ENCODE measurements at places on chromosomes 4 and X. TPM values are rescaled to one million over a fixed set of nuclear protein-coding genes. Genes with fewer than 3 reads are reported as not detected.

Gene PCGF3
- total RNA-seq, result 38.0 TPM

DNA sequence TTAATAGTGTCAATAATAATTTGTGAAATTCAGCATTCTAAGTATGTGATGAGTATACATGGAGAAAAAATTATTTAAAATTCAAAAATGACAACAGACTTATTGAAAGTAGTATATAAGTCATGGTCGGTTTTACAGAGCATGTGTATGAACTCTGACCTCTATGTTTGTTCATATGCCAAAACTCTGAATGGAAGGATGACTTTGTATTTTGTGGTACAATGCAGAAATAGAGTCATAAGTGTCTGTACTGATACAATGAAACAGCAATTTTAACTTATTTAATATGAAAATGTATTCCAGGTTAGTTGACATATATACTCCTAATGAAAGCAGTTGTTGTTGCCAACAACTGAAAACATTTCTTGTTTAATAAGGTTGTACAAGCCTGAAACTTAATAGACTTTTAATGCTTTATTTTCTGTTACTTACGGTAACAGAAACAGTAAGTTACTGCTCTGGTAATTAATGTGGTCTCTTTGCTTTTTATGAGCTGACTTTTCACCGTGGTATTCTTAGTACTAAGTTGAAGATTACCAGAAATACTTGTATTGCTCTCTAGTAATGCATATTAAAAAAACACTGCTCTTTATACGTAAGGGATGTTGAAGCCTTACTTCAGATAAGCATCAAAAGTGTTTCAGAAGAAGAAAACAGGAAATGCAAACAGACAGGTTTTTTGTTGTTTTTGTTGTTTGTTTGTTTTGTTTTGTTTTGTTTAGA lies 1.9 kb downstream of the UBE2K start:
- no peak for DNase-seq

DNA sequence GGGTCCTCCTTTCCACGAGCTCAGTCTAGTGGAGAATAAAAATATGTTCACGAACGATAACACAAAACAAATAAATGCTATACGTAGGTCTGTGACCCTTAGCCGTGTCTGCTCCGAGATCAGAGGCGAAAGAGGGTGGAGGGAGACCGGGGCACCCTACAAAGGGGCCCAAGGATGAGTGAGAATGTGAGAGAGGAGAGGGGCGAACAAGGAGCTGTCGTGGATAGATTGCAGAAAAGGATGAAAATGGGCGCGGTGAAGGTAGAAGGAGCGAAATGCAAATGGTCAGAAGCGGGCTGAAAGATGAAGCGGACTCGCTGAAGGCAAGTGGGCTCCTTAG lies 6.2 kb upstream of the ZBTB33 start:
- no peak for DNase-seq

GRCh38 chr4:88788424-88788823 lies 90.8 kb upstream of the NAP1L5 start:
- DNase-seq, result no peak

GRCh38 chr4:112645541-112646329 lies 8.8 kb downstream of the LARP7 start:
- DNase-seq, result no peak

DNA sequence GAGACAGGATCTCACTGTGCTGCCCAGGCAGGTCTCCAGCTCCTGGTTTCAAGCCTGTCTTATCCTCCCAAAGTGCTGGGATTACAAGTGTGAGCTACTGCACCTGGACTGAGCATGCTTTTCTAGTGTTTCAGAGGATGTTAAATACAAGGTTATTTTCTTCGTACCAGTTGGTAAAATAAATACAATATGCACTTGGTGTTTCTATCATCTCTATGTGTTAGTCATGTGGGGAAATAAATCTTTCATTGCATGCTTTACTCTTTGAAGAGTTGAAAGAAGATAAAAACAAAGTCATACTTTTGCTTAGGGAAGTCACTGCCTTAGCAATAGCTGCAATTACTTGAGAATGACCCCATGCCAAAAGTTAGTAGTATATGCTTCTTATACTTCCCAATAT lies 162.3 kb downstream of the PCDH7 start:
- no peak for DNase-seq
